Fibroblast of villous mesenchyme (primary cell): ENCODE measurements at places on chromosomes 16 and 17. TPM values are rescaled to one million over a fixed set of nuclear protein-coding genes. Genes with fewer than 3 reads are reported as not detected.
A peak's percentile ranks its signal among the peaks of the same experiment; 100 is the strongest.

The TBC1D3E gene
- 0.32 TPM in 1 of 2 replicates, not detected in the other for total RNA-seq

The SPATA22 gene
- total RNA-seq = 1.3 and 3.5 TPM in 2 replicates

The KRTAP2-2 gene
- total RNA-seq = not detected in 2 replicates

The LRRC37A gene
- total RNA-seq = 4.5 and 8.6 TPM in 2 replicates

The METRNL gene
- 47.1 and 59.9 TPM in 2 replicates for total RNA-seq

The MRPL10 gene
- total RNA-seq = 20.7 and 24.5 TPM in 2 replicates

The AFMID gene
- total RNA-seq = 19.0 and 21.6 TPM in 2 replicates

The TCAP gene
- total RNA-seq = under 0.01 TPM in 1 of 2 replicates, not detected in the other

The OR4D1 gene
- under 0.01 TPM in 1 of 2 replicates, not detected in the other for total RNA-seq

The CCNF gene
- total RNA-seq = 17.7 and 26.8 TPM in 2 replicates

The ZPBP2 gene
- not detected in 2 replicates for total RNA-seq

The FOXN1 gene
- not detected in 2 replicates for total RNA-seq

DNA sequence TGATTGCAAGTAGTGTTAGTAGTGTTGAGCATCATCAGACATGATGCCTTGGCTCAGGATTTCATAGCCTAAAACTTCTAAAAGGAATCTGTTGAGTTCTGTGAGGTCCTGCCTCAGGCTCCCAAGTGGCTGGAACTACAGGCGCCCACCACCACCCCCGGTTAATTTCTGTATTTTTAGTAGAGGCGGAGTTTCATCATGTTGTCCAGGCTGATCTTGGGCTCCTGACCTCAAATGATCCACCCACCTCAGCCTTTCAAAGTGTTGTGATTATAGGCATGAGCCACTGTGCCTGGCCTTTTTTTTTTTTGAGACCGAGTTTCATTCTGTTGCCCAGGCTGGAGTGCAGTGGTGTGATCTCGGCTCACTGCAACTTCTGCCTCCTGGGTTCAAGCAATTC lies 5.7 kb downstream of the PSMD11 start:
- DNase-seq = no peak

GRCh38 chr16:4172070-4172469 lies 55.8 kb upstream of the ADCY9 start:
- DNase-seq = peak; percentile 57

DNA sequence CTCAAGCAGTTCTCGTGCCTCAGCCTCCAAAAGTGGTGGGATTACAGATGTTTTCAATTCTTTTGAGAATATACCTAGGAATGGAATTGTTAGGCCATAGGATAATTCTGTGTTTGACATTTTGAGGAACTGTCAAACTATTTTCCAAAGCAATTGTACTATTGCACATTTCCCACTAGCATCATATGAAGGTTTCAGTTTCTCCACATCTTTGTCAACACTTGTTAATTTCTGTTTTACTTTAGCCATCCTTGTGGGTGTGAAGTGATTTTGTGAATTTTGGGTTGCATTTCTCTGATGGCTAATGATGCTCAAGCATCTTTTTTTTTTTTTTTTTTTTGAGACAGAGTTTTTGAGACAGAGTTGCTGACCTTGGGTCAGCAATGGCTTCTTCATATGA lies 6.2 kb downstream of the NT5M start:
- DNase-seq = no peak

- DNase-seq = no peak
Measured at GRCh38 chr17:34169496-34169895, 85.6 kb upstream of the CCL2 start.

DNA sequence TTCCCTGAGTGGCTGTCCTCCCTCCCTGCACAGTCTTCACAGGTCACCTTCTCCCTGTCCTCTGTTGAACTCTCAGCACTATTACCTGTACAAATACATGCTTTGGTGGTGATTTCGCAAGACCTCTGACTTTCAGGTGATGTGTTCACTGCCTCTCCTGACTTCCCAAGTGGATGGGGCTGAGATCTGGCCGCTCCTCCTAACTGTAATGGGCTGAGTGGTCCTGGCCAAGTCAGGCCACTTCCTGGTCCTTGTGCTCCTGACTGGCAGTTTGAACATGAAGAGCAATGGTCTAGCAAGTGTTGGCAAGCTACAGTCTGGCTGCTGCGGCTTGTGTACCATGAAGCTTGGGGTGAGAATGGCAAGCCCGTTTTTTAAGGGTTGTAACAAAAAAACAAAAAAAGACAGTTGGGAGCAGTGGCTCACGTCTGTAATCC lies 11.7 kb upstream of the TMED6 start:
- no peak for DNase-seq

DNA sequence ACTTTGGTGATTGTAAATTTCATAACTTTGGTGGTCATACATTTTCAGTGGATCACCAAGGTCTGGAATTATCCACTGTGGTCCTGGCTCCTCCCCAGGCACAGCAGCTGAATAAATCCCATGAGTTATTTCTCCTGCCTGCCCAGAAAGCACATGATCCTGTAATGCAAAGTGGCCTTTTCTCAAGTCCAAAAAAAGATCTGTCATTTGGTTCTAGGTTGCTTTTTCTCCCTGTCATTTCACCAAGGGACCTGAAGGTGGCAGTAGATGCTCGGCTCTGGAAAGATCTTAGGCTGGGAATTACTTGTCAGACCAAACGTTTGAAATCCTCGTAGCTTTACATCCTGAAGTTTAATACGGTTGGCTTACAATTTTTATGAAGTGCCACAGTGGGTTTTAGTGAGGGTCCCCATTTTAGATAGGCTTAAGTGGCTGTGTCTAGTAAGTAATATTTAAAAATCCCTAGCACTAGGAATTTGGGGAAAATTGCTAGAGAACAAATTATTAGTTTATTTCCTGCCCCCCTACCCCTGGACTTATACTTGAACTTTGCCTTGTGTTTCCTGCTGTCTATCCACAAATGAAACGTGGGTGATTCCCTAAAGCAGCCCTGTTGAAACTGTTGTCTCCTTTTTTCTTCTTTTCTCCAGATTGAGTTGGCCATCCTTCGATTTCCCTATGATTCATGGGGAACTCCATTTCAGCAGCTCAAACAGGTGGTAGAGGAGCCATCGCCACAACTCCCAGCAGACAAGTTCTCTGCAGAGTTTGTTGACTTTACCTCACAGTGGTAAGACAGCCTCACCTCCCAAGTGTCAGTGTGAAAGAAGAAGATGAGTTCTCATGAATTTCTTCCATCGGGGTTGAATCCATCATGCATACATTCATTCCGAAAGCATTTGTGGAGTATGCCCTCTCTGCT lies 111.7 kb downstream of the MAP2K6 start:
- DNase-seq = peak; percentile 74

GRCh38 chr17:50499721-50500120 lies 8.5 kb upstream of the MYCBPAP start:
- DNase-seq = peak; percentile 18

GRCh38 chr16:53588081-53588648 lies 85.2 kb upstream of the AKTIP start:
- no peak for DNase-seq

- no peak for DNase-seq
Measured at GRCh38 chr17:82184761-82185160, 27.9 kb downstream of the CCDC57 start.

DNA sequence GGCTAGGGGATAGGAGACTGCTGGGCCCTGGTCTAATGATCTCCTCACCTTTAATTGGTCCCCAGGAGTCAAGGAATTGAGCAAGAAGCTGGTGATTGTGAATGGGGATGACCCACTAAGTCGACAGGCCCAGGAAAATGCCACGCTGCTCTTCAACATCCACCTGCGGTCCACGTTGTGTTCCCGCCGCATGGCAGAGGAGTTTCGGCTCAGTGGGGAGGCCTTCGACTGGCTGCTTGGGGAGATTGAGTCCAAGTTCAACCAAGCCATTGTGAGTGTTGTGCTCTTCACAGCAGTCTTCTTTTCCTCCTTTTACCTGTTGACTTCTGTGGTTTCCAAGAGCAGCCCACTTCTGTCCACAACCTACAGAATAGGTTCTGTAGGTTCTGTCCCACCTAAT lies 19.4 kb downstream of the POLR2A start:
- DNase-seq = no peak

DNA sequence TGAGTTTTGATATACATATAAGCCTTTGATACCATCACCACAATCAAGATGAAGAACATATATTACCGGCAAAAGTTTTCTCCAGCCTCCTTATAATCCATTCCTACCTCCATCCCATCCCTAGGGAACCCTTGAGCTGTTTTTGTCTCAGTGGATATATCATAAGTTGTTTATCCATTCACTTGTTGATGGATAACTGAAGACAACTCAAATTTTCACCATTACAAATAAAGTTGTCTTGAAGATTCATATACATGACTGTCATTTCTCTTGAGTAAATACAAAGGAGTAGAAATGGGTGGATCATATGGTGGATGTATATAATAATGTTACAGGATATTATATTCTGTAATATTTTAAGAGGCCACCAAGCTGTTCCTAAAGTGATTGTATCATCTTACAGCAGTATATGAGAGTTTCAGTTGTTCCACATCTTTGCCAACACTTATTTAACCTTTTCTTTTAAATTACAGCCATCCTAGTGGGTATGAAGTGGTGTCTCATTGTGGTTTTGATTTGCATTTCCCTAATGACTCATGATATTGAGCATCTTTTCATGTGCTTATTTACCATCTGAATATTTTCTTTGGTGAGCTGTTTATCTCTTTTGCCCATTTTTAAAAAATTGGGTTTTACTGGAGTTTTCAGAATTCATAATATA lies 17.4 kb downstream of the NF1 start:
- peak; percentile 24 for DNase-seq

- DNase-seq = peak; percentile 65
Measured at GRCh38 chr17:59004338-59005111, 102.2 kb downstream of the TRIM37 start.

DNA sequence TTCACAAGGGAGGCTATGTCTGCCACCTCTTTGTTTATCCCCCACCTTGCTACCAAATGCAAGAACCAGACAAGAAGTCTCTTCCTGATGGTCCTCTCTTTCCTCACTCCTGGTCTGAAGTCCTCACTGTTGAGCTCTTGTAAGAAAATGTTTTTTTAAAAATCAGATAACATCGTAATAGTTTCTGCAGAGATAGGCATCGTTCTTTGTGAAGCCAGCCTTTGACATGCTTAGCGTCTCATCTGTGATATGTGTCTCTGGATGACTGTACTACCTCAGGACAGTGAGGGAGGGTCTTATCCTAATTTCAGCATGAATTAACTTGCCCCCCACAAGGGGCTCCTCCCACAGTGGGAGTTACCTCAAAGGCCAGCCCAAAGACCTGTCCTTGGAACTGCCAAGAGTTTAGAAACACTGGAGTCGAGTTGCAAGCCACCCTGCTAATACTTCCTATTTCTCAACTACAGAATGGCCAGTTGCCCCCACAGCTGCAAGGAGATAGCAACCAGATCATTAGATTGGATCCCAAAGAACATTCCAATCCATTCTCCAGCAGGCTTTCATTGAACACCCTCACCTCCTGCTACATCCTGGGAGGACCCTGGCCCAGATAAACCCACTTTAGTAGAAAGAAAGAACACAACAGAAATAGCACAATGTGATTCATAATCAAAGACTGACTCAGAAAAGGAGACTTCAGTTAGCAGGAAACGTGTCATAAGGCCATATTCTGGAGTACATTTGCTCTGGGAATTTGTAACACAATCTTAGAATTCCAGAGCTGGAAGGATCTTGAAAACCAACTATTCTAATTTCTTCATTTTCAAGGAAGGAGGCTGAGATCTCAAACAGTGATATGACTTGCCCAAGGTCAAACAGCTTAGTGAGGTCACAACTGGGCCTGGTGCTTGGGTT lies 151.0 kb downstream of the IRX3 start:
- peak; percentile 47 for DNase-seq

GRCh38 chr17:42809250-42809649 lies 10.6 kb downstream of the CNTD1 start:
- peak; percentile 82 for DNase-seq

- DNase-seq = no peak
Measured at GRCh38 chr17:49288388-49288787, 57.8 kb upstream of the PHOSPHO1 start.

DNA sequence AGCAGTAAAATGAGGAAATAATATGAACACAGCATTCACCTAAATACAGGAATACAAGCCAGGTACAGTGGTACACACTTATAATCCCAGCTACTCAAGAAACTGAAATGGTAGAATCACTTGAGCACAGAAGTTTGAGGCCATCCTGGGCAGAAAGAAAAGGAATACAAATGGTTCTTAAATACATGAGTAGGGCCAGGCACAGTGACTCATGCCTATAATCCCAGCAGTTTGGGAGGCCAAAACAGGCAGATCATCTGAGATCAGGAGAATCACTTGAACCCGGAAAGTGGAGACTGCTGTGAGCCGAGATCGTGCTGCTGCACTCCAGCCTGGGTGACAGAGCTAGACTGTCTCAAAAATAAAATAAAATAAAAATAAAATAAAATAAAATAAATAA lies 23.0 kb upstream of the SMG8 start:
- peak; percentile 5 for DNase-seq

- DNase-seq = no peak
Measured at GRCh38 chr16:2436110-2436509, 6.9 kb downstream of the CCNF start.

DNA sequence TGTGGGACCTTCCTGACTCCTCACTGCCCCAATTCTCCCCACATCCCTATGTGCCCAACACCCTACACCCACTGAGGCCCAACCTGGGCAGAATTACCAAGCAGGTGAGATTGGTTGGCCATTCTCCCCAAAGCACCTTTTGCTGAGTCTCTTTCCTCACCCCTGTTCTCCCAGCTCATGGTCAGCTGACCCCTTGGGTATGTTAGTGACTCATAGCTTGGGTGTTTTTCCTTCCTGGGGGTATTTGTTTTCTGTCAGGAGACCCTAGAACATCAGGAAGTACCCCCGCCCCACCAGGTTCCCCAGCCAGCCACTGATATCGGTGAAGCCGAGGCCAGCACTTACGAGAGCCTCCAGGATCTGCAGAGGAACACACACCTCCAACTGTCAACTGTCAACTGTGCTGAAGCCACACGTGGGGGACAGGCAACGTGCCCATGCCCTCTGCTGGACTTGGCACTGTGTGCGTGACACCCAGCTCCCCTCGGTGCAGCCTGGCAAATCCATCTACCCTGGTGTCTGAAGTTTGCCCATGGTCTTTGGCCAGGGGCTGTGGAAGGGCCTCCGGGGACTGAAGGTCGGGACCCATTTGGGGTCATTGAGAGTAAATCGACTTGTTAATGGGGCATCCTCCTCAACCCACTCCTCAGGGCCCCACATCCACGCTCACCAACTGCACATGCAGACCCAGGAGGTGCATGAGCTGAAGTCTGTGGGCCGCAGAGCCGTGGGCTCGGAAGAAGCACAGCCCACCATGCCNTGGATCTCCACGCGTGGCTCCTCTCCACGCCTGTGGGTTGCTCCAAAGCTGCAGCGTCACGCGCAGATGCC lies 53.1 kb downstream of the METRNL start:
- no peak for DNase-seq
